ENCODE measurements at places on chromosomes 12 and 14.

DNA sequence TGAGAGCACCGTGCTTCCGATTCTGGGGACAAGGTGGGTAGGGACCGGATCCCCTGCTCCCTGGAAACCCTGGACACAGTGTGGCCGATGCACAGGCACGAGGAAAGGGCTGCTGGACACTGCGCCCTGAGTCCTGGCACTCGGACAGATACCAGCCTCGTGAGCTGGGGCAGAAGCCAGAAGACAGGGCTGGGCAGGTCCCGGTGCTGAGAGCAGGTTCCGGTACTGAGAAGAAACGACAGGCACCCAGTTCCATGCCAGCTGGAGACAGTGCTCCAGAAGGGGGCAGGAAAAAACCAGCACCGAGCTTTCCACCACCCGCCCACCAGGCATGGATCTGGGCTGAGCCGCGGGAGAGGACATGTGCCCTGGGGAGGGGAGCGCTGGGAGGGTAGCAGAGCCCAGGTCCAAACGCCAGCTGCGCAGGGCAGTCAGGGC lies 6.5 kb downstream of the XRCC3 start:
- no peak for DNase-seq

GRCh38 chr12:28186500-28186899 lies 3.8 kb upstream of the CCDC91 start:
- no peak for DNase-seq

- peak; percentile 12 for DNase-seq
Observed at GRCh38 chr12:126784328-126784921, 1482.5 kb upstream of the TMEM132C start.

DNA sequence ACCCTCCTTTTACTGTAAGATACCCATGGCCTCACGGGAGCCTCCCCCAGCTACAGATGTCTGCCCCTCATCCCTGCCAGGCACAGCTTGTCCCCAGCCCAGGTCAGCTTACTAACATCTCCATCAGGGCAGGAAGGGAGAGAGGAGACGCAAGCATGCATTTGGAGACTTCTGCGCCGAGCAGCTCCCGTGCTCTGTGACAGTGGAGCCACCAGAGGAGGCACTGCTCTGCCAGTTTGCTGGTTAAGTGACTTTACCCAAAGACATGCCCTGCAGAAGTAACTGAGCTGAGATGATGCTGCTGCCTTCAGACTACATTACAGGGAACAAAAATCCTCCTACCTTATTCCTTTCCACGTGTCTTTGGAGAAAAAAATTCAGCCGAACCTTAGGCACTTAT lies 133.4 kb downstream of the ESRRB start:
- no peak for DNase-seq

- no peak for DNase-seq
Observed at GRCh38 chr12:63898764-63899337, 54.4 kb downstream of the SRGAP1 start.

DNA sequence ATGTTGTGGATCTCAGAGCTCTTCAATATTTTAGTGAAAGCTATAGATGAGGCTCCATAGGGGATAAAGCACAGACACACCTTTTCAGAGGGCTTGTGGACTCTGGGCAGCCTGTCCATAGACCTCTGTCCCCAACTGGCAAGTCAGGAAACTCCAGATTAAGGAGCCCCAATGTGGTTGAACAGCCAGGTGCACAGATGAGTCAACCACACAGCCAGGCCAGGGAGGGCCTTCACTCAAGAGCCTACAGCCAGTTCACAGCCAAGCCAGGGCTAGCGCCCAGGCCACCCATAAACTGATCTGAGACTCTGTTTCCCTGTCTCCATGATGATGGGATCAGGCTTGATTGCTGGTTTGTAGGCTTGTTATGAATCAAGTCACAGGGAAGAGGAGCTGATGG lies 1.0 kb upstream of the BDKRB2 start:
- DNase-seq = no peak

DNA sequence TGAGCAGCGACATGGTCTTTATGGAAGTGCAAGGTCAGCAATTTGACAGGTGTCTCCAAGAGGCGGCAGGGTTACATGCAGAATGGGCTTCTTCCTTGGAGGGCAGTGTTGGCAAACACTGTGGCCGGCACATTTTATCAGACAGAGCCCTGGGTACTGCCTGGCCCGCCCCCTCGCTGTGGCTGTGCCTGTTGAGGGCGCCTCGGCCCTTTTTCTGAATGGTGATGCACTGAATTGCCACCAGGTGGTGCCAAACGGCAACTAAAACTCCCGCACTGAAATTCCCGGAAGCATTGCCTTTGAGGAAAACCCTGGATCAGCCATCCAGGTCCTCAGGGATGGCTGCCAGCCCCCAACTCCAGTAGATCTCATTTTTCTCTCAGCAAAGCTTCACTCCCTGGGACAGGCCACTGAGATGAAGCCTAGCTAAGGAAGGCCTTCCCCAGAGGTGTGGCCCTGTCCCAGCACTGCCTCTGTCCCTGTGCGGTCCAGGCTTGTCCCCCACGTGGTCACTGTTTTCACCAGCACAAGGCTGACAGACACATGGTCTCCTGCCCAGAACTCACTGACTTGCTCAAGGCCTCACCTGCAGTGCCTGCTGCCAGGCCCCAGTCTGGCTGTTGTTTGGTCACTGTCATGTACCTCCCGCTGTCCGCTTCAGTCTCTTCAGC lies 73.6 kb downstream of the TESC start:
- DNase-seq = peak; percentile 36

DNA sequence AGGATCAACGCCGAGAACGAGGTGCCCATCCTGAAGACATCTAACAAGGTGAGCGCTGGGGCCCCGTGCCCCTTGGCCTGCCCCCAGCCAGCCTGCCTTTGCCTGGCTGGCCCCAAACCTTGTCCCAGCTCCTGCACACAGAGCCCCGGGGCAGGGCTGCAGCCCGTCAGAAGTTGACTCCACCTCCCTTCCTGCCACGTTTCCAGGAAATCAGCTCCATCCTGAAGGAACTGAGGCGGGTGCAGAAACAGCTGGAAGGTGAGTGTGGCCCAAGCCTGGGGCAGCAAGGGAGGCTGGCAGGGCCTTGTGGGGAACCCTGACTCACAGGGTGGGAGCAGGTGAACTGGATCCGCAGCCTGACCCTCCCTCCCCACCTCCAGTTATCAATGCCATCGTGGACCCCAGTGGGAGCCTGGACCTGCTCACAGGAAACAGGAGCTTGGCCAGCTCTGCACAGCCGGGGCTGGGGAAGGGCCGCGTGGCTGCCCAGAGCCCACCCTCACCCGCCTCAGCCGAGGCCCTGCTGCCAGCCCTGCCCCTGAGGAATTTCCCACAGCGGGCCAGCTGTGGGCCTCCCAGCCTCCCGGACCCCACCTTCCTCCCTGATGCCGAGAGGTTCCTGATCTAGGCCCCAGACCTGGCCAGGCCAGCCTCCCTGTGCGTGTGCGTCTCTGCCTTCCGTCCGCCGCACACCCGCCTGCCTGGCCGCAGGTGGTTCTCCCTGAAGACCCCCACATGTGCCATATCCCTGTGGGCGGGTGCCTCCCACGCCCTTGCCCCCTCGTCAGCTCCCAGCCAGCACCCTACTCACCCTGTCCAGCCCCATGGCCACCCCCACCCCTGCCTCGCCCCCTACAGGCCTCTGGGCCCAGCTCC lies 29.5 kb downstream of the CEP170B start:
- no peak for DNase-seq

- no peak for DNase-seq
Observed at GRCh38 chr12:66514581-66514980, 164.3 kb downstream of the GRIP1 start.

DNA sequence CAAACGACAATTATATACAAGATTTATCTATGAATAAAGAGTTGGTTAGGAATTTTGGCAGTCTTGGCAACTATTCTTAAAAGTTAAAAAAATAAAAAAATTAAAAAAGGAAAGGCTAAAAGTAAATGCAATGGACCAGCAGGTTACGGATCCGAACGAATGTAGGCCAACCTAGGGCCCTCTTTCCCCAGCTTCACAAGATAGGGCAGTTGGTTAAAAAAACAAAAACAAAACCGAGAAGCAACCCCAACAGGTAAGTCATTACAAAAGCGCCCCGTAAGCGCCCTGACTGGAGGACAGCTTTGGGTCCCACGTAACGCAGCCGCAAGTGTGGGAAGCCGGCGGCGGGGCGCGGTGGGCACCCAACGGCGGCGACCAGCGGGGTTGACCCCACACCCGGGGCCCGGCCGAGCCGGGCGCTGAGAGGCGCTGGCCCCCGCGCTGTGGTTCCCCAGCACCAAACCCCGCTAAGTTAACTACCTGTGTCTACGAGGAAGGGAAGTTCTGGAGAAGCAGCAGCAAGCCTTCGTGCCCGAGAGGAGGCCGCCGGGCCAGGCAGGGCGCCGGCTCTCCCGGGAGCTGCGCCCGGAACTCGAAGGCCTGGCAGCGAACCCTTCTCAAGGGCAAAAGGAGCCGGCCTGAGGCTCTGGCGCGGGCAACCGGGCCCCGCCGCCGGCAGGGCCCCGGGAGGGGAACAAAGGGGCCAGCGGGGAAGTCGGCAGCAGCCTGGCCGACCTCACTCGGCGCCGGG lies 882 bp downstream of the HECTD1 start:
- DNase-seq = peak; percentile 47

DNA sequence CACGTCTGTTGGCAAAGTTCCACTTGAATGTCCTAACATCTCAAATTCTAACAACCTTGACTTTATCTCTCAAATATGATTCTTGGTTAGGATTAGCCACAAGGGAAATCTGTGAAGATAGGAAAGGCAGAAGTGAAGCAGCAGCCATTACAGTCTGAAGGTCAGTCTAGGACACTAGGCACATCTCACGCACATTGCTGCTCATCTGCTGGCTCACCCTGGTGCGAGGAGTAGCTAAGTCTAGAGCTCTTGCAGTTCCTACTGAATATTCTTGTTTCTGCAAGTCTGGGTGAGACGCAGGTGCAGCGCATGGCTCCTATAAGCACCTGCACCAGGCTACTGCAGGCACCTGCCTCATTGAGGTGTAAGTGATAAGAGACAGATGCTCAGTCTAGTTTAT lies 6.4 kb upstream of the SLC25A3 start:
- DNase-seq = no peak

DNA sequence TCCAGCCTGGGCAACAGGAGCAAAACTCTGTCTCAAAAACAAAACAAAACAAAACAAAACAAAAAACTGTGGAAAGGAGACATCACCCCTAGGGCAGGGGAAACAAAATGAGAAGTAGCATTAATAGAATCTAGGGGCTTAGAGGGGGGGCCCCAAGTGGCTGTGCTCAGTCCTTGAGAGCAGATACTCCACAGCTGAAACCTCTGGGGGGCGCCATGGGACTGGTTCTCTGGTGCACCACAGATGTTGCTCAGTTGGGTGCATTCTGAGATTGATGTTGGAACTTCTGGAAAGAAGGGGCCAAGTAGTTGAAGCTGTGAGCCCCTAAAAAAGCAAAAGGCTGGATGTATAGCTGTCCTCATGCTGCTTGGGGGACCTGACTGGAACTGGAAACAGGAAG lies 11.8 kb upstream of the SYNE2 start:
- peak; percentile 28 for DNase-seq

DNA sequence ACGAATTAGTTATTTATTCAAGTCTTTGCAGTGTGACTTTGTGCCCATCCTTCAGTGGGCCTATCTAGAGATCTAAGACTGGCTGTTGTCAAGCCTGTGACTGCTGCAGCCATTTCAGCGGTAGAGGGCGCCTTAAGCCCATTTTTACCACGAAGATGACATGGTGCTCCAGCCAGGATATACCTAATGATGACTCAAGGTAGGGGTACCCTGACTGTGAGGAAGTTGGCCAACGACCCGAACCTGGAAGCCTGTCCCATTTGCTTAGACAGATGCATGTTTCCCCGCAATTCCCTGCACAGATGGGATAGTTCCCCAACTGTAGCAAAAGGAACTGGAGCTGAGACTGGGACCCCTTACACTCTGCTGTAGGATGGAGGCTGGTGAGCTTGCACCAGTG lies 41.3 kb downstream of the RAB3IP start:
- DNase-seq = no peak

- no peak for DNase-seq
Observed at GRCh38 chr14:52790756-52791222, 618 bp downstream of the GNPNAT1 start.

DNA sequence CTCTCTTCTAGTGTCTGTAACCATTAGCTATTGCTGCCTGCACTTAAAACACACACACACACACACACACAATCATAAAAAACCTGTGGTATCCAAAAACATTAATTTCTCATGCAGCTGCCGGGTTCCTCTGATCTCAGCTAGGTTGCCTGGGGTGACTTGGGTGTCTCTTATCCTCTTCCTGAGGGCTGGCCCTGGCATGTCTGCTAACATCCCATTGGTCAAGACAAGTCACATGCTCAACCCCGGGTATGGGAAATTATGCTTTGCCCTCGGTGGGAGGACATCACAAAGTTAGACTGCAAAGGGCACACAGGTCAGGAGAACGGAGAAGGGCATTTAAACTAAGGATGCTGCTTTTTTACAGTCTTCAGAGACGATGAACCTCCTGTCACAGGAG lies 55.7 kb downstream of the TRPV4 start:
- DNase-seq = peak; percentile 15

DNA sequence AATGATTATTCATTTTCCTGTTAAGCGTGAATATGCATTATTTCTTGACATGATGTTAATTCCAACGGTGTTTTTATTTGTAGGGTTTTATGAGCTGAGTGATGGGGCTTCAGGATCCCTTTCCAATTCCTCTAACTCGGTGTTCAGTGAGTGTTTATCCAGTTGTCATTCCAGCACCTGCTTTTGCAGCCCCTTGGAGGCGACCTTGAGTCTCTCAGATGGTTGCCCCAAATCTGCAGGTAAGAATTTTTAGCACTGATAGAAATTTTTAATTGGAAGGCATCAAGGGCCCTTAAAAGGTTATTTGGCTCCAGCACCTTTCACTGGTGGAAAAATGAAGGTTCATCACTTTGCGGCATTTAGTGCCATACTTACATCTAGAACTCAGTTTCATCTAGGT lies 3.7 kb downstream of the DACT1 start:
- no peak for DNase-seq

GRCh38 chr12:26939953-26940352 lies 1.7 kb downstream of the FGFR1OP2 start:
- no peak for DNase-seq

GRCh38 chr14:64646103-64646502 lies 58.1 kb upstream of the PLEKHG3 start:
- no peak for DNase-seq

DNA sequence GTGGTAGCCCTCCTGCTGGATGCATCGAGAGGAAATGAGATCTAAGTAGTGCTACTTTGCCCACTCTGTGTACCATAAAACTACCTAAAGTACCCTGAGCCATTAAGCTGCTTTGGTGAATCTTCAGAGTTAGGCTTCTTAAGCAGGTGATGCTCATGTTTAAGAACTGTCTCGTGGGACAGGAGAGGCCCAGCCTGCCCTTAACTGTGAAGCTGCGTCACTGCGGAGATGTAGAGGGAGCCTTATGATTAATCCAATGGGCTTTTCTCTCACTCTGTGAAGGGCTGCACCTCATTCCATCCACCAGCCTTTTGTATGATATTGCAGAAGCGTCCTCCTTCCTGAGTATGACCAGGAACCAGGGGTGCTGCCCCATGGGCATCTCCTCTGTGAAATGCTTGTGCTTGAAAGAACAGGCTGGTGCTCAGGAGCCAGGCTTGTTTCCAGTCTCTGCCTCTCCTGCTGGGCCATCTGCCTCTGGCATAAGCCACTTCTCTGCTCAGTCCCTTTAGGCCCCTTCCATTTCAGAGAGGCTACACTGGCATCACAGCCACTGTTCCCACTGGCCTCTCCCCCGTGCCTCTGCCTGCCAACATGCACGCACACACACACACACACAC lies 6.8 kb upstream of the CCDC177 start:
- DNase-seq = no peak

All from stimulated activated CD4-positive, alpha-beta T cell treated with anti-CD3 and anti-CD28 coated beads, Interleukin-4, amount 100 ng/mL, for 48 hours (primary cell).